Stimulated activated naive CD4-positive, alpha-beta T cell treated with Interleukin-2 at 50 U/mL for 16 hours (primary cell): ENCODE measurements at places on chromosomes 1 and 21.

GRCh38 chr1:208192995-208193394 lies 51.2 kb downstream of the PLXNA2 start:
- no peak for DNase-seq

DNA sequence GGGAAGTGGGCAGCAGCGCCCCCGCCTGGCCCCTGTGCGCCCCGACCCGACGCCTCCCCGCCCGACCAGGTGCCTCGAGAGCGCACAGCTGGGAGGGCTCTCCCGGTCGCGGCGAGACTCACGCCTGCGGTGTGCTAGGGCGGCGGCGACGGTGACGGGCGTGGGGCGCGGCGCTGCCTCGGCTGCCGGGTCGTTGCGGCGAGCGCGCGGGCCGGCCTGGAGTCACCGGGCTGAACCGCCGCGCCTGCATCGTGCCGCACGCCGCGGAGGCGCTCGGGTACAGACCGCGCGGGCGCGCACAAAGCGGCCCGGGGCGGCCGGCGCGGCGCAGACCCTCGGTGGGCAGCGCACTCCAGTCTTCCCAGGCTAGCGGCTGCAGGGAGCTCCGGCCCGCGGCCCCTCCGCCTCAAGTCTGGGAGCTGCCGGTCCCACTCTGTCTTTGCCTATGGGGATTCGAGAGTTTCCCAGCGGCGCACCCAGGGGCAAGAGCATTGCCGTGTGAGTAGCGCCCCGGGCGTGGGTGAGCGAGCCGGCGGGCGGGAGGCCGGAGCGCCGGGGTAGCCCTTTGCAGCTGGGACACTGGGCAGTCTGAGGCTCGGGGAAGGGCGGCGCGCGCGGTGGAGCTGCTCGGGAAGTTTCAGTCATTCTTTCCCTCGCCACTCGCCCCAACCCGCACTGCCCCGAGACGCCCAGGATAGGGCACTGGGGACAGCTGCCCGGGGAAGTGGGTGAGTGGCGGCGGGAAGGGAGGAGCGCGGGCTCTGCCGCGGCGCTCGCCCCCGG lies at the start of gene SLC35F3:
TSS of gene SLC35F3 (plus strand) at position 44 of the 783 bp plus-strand sequence.
- no peak for DNase-seq

DNA sequence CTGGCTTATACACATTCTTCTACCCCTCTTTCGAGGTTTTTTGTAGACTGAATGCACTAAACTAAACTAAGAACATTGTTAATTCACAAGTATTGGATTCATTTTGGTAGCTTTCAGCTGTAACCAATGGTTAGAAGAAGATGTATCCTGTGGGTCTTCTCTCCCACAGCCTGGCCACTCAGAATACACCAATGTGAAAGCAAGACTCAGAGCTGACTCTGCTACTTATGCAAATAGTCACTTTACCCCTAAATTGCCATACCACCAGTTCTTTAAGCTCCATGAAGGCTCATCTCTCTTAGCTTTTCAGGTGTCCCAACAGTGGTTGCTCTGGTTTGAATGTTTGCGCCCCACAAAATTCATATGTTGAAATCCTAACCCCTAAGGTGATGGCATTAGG lies 60.1 kb downstream of the RGS13 start:
- no peak for DNase-seq

DNA sequence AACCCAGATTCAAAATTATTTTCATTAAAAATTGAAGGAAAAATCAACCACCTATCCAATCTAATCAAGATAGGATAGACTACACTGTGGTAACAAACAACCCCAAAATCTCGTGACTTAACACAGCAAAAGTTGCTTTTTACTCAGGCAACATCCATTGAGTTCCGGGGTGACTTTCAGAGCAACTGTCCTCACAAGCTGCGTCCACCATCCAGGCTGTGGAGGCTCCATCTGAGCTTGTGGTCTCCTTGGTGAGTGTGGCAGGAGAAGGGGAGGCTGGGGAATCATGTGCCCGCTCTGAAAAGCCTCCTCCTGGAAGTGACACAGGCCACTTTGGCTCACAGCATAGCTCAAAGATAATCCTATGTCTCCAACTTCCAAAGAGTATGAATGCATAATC lies 52.4 kb downstream of the CD2 start:
- no peak for DNase-seq

DNA sequence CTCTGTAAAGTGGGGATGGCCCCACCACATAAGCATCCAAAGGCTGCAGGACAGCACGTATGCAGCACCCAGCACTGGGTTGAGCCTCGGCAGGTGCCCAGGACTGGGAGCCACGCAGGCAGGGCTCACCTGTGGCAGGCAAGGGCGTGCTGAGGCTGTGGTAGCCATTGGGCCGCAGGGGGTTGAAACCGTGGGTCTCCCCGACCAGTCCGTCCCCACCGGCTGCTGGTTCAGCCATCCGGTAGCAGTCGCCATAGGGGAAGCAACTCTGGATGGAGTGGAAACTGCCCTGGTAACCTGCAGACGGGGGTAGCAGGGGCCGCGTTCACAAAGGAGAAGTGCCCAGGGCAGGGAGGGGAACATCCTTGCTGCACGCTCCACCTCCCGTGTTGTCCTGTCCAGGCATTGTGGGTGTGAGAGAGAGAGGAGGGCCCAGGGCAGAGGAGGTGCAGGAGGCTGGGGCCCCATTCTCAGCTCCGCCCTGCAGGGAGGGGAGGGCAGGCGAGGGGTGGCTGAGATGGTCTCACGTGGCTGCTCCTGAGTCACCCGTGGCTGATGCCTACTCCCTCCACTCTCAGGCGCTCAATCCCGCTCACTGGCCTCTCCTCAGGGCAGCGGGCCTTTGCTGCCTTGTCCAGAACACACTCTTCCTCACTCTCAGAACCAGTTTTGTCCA lies 49.9 kb downstream of the DMRTB1 start:
- DNase-seq = no peak

GRCh38 chr1:99218999-99219398 lies 45.3 kb upstream of the PLPPR4 start:
- DNase-seq = no peak

DNA sequence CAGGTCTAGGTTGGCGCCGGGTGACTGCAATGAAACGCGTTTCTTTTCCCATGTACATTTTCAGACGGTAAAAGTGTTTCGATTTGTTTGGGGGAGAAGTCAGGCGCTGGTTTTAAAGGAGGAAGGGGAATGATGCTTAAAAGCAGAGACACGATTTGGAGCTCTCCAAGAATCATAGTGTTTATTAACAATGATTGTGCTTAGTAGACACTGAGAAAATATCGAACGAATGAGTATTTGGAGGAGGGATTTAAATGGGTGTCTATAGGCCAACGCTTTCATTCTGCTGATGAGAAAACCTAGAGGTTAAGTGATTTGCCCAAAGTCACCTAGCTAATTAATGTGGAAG lies 36.9 kb upstream of the JAK1 start:
- no peak for DNase-seq

GRCh38 chr21:31766899-31767298 lies 35.0 kb upstream of the SCAF4 start:
- no peak for DNase-seq

GRCh38 chr1:31675756-31676155 lies 28.1 kb downstream of the COL16A1 start:
- no peak for DNase-seq

- no peak for DNase-seq
Measured at GRCh38 chr21:19864476-19864875, 1133.7 kb upstream of the NCAM2 start.

- peak; percentile 87 for DNase-seq
Measured at GRCh38 chr1:37474046-37474696, at the start of gene ZC3H12A. Gene ZC3H12A, plus strand, starts transcription at chr1:37474580. Its CDS starts 917 bp downstream, at chr1:37475497.

DNA sequence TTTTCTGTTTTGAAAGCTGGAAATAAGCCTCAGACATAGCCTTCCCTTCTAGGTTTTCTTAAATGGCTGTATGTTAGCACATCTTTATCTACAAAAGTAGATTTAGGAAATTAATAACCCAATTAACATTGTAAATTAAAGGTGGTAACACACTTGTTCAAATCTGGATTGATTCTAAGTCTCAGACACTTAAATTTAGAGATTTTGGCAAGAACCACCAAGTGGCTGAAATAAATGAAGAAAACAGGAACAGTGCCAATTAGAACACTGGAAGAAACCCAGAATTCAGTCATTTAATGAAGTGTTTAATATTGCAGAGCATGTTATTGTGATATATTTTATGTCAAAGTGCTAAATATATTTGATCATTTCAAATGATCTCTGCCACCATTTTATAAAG lies 628.2 kb downstream of the USP25 start:
- DNase-seq = no peak

- no peak for DNase-seq
Measured at GRCh38 chr1:169048043-169048442, 58.4 kb upstream of the ATP1B1 start.

DNA sequence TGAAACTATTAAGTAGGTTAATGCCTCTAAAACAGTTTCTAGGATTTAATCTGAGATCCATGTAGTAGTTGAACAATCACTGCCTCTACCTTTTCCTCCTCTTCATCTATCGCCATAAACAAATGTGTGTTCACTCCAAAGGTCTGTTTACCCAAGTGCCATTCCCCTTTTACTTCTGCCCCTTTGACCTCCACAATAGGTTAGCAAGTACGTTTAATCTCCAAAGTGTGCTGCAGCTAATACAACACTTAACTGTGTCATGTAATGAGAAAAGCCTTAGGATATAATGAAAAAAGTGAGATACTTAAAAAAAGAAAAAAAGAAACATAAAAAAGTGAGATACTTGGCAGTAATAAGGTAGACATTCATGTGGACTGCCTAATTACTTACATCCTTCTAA lies 28.2 kb downstream of the GPBP1L1 start:
- DNase-seq = no peak

- no peak for DNase-seq
Measured at GRCh38 chr1:222994511-222995235, 148.4 kb downstream of the TLR5 start.

DNA sequence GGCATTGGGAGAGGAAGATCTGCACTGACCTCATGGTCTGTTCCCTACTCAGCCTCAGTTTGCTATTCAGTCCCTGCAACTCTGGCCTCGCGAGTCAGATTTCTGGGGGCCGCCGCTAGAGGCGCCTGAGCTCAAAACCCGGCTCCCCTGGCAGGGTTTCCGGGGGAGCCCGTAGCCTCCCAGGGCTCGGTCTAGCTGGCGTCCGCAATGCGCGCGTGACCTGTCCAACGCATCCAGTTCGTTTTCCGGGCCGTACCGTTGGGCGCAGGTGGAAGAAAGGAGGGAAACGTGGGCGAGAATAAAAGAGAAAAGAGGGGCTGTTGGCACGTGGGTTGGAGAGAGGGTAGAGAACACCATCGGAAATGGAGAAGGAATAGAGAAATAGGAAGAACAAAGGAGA lies at the start of gene ADAM30:
TSS of gene ADAM30 (minus strand) at position 213 of the 400 bp plus-strand sequence. CDS start at position 34, 179 bp downstream.
- DNase-seq = no peak

DNA sequence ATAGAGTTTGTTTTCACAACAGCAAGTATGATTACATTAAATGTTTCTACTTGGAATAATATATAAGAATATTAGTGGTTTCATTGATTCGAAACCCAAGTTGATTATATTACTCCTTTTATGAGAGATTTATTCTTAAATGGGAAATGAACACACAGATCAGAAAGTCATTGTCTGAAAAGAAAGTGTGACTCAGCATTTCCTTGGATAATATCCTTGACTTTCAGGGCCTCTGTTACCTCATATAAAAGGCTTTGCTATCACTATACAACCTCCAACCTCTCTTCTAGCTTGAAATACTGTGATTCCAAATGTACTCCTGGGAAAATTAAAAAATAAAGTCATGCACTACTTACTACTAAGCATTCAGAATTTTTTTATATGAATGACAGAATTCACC lies 295.3 kb upstream of the LYPLAL1 start:
- no peak for DNase-seq

GRCh38 chr1:86517336-86517735 lies 29.5 kb upstream of the CLCA4 start:
- DNase-seq = no peak

DNA sequence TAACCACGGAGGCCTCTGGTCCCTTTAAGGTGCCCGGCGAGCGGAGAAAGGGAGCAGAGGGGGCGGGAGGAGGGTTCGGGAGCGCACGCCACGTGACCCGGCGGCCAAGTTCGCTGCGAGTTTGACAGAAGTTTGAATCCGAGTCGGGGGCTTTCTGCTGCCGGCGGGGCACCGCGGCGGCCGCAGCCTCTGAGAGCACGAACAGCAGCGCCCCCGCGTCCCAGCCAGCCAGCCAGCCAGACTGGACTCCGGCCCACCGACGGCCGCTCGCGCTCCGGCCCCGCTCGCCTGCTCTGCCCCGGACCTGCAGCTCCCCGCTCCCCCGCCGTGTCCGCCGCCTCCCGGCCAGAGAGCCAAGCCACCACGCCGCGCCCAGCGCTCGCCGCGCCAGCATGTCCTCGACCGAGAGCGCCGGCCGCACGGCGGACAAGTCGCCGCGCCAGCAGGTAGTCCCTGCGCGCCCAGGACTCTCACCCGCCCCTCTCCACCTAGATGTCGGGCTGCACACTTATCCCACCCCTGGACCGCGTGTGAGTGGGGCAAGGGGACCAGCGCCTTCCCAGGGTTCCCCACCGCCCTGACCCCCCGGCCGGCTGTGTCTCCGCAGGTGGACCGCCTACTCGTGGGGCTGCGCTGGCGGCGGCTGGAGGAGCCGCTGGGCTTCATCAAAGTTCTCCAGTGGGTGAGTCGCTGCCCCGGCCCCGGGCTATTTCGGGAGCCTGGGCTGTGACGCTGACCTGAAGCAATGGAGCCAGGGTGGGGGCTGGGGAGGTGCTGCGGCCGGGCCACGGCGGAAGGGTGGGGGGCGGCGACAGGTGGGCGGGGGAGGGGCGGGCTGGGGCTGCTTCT lies at the start of gene SYPL2:
TSS of gene SYPL2 (plus strand) at position 95 of the 849 bp plus-strand sequence. CDS start at position 393, 298 bp downstream.
- no peak for DNase-seq

- no peak for DNase-seq
Measured at GRCh38 chr1:98147280-98147679, 226.4 kb upstream of the DPYD start.
